ENCODE measurements at places on chromosomes 2 and 18.

GRCh38 chr2:27369471-27370025, 590 bp downstream of the EIF2B4 start:
- no peak for DNase-seq

- no peak for DNase-seq
Observed at GRCh38 chr2:16960579-16960978, 294.9 kb upstream of the CYRIA start.

GRCh38 chr2:203659331-203660049, 46.9 kb upstream of the CD28 start:
- DNase-seq = no peak

GRCh38 chr2:46009315-46009714, 287.9 kb upstream of the EPAS1 start:
- no peak for DNase-seq

GRCh38 chr2:69642709-69643601, 584 bp downstream of the AAK1 start:
- DNase-seq = peak; percentile 60

- no peak for DNase-seq
Observed at GRCh38 chr2:103166456-103167324, 404.9 kb downstream of the TMEM182 start.

DNA sequence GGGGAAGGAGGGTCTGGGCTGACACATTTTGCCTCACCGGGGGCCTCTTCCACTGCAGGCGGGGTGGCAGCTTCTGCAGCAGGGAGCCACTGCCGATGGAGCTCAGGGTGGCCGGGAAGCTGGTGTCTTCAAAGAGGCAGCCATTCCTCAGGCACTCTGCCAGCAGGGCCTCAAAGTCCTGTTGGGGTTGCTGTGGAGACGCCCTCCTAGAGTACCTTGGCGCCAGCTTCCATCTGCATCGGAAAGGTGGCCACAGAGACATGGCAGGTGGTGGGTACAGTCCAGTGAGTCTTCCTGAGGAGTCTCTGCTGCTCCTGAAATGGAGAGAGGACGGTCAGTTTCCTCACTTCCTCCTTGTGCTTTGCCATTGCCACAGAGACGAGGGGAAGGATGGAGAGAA, 12.1 kb downstream of the CAPN14 start:
- no peak for DNase-seq

- no peak for DNase-seq
Observed at GRCh38 chr2:67878743-67879142, 184.1 kb downstream of the C1D start.

DNA sequence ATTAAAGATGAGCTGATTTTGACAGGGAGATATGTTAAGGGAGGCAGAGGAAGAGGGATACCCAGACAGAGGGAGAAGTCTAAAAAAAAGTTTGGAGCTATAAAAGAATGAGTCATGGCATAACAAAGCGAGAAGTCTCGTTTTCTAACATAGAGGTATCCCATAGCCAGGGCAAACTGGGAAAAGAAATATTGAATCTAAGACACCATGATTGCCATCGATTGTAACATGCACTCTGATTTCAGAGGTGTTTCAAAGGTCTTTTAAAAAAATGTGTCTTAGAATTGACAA, 110.7 kb downstream of the MDH1 start:
- DNase-seq = no peak

GRCh38 chr18:65725251-65726050, 25.4 kb upstream of the CDH7 start:
- no peak for DNase-seq

GRCh38 chr2:193428336-193428818, 1233.6 kb upstream of the TMEFF2 start:
- no peak for DNase-seq

GRCh38 chr2:31886700-31887099, 124.1 kb downstream of the MEMO1 start:
- DNase-seq = no peak

DNA sequence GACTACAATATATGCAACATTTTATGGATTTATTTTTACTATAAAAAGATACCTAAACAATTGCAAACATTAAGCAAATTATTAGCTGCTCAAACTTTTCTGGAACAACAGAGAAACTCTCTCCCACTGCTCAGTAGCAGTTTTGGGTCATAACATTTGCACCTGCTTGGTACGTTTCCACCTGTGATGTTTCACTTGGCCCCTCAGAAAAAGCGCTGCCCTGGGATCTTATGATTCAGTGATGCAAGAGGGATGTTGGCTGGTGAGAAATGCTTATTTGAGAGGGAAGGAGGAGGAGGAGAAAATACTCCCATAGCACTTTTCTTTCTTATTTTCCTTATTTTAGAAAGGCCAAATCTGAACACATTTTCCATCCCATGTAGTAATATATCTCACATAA, 9.2 kb downstream of the IRS1 start:
- DNase-seq = no peak

DNA sequence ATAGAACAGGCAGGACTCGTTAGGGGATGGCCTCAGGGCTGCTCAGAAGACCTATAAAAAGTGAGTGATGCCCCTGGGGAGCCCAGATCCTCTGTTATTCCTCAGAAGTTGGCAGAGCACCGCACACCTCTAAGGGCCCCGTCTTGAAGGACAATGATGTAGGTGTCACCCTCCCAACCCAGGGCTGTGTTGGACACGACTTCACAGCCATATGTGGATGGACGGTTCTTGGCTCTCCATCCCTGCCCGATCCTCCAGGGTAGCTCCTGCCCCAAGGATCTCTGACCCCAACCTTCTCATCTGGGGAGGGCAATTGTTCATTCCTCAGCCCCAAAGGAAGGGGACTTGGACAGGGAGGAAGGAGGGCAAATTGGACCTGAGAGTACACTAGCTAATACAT, 246.1 kb downstream of the DYSF start:
- no peak for DNase-seq

DNA sequence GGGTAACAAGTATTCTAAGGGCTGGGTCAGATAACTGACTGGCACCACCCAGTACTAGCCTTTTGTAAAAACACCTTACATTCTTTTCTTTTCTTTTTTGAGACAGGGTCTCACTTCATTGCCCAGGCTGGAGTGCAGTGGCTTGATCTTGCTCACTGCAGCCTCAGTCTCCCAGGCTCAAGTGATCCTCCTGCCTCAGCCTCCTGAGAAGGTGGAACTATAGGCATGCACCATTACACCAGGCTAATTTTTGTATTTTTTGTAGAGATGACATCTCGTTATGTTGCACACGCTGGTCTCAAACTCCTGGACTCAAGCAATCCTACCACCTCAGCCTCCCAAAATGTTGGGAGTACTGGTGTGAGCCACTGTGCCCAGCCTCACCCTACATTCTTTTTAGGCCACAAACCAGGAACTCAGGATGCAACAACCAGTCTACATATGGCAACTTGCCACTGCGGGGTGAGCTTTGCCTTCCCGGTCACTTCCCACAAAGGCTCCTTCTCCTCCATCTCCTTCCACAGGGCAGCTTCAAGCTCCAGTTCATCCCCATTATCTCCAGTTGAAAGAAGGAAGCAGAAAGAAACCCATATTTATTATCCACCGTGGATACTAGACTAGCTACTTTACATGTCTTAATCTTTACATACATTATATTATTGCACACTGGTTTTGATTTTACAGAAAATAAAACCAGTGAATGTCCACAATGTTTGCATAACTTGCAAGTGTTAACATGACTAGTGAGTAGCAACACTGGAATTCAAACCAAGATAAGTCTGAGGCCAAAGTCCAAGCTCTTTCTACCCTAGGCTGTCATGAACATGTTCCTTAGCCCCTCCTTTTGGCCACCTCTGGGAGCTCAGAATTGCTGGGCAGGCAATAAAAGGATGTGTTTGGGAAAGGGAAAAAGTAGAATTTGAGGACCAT, 23.7 kb upstream of the AP1S3 start:
- DNase-seq = no peak

DNA sequence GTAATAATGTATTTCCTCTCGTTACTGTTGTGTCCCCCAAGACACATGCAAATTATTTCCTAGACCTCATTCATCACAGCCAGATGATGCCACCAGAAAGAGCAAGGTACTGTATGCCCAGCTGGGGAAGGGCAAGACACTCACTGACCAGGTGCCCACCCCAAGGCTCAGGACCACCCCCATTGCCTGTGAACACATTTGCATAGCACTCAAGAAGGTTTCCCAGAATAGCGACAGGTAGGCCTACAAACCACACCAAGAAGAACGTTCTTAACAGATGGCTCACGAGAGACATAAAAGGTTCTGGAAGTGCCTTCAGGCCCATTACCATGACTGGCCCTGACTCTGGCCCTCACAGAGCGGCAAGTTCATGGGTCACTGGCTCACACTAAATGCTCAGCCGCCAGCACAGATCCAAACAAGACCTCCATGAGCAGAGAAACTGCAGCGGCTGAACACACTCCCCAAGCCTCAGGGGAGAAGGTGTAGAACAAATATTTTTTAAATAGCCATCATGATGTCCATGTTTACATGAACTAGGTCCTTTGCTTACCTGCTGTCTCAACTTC, 44.0 kb downstream of the FAM168B start:
- no peak for DNase-seq

DNA sequence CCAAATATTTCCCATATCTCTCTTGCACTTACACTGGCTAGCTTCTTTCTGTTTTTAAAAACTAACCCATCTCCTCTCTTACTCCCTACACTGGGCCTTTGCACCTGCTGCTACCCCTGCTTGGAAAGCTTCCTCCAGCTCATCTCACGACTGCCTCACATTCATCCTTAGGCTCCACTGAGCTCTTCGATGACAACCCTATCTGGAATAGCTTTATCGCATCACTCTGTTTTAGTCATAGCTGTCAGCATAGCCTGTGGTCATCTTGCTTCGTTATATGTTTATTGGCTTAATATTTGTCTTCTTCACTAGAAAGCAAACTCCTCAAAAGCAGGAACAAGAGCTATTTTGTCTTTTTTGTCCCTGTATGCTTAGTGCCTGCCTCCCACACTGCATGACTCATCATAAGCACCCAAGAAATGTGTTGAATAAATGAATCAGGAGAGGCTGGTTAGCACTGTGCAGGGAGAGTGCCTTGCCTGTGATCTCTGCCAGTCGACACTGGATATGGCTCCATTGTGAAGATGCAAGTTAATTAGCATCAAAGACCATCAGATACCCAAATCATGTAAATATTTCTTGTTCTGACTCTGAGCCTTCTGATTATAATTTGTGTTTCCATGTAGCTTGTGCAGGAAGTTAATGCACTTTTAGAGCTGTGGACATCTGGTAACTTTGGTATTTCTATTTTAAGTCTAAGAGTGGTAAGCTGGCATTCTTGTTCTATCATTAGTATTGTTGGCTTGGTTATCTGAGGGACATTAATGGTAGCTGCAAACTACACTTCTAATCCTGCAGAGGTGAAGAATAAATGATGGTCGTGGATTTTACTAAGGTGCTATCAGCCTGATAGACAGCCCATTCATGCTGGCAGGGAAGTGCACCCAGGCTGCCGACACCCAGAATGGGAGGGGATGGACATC, 10.3 kb upstream of the DYTN start:
- no peak for DNase-seq

DNA sequence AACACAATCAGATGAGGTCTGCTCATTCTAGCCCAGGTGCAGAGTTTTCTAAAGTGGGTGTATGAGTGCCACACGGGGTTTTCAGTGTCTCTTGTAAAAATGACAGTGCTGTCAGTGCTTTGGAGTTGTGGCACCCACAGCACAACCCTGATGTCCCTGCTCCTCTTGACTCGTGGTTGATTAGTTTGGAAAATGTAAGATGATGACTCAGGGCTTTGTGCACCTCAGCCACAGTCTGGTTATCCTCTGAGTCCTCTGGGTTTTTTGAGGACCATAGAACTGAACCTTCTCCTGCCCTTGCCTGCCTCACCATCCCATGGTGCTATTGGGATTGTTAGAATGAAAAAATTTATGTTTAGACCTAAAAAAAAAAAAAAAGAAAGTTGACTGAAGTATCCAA, 105.6 kb downstream of the MYO1B start:
- DNase-seq = no peak

DNA sequence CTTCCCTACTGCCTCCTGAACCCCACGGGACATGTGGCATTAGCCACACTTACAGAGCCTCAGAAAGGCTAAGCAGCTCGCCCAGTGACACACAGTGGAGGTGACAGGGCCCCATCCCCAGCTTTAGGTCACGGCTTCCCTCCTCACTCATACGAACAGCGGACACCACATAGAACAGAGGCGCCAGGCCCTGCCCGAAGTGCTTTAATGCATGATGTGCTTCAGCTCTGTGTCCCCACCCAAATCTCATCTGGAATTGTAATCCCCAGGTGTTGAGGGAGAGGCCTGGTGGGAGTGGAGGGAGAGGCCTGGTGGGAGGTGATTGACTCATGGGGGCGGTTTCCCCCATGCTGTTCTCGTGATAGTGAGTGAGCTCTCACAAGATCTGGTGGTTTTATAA, 135.3 kb downstream of the PTGR3 start:
- DNase-seq = no peak

DNA sequence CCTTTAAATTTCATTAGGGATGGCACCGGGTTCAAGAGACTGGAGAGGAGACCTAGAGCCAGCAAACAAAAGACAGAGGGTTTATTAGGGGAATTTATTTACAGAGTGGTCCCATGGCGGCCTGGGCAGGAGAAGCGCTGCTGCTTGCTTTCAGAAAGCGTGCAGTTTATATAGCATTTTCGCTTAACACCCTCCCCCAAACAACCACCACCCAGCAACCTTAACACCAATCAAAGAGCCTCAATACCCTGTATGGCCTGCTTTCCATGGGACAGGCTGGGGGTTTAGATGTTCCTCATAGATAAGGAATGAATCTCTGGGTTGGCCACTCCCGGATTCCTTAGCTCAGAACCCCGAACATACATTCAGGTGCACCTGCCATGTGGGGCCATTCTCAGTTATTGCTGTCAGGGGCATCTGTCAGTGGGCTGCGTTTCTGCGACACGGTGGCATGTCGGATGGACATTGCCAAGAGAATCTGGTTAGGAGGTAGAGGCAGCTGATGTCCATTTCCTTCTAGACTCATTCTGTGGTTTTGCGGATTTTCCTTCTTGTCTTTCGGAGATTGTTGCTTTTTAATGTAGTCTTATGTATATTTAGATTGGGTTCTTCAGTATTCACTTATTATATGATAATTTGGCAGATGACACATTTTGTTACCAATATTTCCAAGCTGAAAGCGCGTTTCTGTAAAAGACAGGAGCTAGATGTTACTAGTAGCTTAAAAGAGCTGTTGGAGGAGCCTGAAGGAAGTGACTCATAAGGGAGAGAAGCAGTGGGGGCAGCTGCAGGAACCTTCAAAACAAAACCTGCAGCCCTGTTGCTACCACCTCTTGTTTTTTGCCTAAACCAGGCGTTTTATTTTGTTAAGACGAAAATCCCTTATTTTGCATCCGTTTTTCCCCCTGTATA, 7.2 kb downstream of the AGAP1 start:
- no peak for DNase-seq

DNA sequence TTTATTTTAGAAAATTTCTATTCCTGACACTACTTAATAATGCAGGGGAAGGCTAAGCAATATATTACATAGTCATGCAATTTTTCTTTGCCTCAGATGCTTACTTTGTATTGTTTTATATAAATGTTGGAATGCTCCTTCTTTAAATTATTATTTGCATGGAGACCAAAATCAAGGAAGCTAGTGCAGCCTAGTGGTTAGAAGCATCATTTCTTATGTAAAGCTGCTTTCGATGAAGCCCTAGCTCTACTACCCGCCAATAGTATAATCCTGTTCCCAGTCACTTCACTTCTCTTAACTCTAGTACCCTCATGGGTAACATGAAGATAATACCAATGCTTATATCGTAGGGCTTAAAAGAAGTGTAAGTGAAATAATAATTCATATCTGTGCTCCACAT, 198.9 kb downstream of the LRATD1 start:
- no peak for DNase-seq

GRCh38 chr2:240840435-240841060, 20.5 kb upstream of the KIF1A start:
- DNase-seq = no peak

Measured in activated CD4-positive, alpha-beta T cell treated with anti-CD3 and anti-CD28 coated beads, Interleukin-2, amount 50 U/mL, for 1 hour (primary cell).